Cortex of kidney (tissue), 1 donor: ENCODE measurements at places on chromosomes 11 and 22.

DNA sequence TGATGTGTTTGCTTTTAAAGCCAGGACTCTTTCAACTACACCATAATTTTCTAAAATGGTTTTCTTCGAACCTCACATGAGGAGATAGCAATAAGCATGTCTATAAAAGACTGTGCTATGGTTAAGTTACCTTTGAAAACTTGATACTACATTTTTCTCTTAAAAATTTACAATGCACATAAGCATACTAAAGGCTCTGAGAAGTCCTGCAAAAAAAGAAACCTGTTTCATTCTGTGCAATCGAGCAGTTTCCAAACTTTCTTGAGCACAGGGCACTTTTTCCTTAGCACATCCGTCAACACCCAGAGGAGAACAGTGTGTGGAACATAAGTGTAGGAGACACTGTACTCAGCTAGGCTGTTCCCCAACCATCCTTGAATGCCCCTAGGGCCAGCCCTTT is 144.1 kb upstream of the ARHGAP20 start:
- DNase-seq: no peak

DNA sequence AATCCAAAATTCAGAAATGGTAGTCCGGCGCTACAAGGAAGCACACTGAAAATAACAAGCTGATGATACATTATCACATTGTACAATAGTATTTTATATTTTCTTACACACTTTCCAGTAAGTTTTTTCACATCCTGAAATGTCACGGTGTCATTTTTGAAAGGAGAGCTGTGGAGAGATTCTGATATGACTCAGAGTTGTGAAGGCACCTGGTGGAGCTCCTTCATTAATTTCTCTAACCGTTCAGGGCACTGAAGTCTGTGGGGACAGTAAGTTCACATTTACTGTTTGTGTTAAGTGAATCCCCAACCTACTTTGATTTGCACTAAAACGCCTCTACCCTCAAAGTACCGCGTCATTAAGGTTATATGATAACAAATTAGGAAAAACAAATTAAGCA is 13.3 kb downstream of the LDHAL6A start:
- DNase-seq: no peak

DNA sequence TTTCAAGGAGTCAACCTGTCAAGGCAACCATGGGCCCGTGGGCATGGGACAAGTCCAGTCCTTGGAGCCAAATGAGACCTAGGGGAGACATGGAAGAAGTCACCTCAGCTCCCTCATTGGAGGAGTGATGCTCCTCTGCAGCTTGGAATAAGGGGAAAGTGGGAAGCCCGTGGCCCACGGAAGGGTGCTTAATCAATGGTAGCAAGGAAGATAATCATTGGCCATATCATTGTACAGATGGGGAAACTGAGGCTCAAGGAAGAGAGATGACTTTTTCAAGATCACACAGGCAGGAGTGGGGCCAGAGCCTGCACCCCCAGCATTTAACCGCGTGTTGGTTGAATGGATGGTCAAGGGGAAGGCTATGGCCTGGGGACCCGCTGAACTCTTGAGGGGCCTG is 133.0 kb downstream of the OSBP2 start:
- DNase-seq: no peak

DNA sequence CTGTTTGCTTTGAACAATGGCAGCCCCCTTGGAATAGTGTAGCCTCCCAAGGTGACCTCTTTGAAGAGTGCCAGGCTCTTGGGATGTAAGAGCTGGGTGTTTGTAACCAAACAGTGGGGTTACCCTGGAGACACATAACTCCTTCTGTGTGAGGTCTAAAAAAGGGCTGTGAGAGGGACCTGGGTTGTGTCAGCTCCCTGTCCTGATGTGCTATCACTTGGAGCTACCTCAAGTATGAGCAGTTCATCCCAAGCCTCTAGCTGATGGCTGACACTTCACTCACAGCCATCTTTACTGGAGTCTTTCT is 40.2 kb downstream of the TSPAN18 start:
- DNase-seq: no peak

GRCh38 chr11:75563978-75564552 is 2.0 kb downstream of the SERPINH1 start:
- no peak for DNase-seq

- DNase-seq: no peak
These were observed 32.8 kb downstream of the OSBPL5 start for GRCh38 chr11:3132271-3132781.

- no peak for DNase-seq
These were observed 57.5 kb upstream of the PLET1 start for GRCh38 chr11:112318184-112318591.

DNA sequence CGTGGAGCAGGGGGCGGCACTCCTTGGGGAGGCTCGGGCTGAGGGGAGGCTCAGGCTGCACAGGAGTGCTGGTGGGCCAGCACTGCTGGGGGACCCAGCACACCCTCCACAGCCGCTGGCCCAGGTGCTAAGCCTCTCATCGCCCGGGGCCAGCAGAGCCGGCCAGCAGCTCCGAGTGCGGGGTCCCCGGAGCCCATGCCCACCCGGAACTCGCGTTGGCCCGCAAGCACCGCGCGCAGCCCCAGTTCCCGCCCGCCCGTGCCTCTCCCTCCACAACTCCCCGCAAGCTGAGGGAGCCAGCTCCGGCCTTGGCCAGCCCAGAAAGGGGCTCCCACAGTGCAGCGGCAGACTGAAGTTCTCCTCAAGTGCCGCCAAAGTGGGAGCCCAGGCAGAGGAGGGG is 2266.8 kb downstream of the LRRC4C start:
- no peak for DNase-seq

DNA sequence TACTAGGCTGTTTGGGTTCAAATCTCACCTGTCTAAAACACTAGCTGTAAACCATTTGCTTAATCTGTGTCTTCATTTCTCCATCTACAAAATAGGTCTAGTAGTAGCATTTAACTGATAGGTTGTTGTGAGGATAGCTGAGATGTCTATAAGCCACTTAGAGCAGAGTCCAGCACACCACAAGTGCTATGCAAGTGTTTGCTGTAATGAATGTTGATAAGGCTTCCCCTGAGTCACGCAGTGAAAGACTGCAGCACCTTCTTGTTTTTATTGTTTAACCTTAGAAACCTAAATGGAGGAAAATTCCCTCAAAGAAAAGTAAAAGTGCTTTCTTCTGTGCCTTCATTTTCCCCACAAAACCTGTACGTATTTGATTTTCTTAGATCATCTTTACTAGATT is 23.1 kb upstream of the LDHA start:
- DNase-seq: no peak

- no peak for DNase-seq
These were observed 27.4 kb downstream of the FBLN1 start for GRCh38 chr22:45529971-45530575.

- DNase-seq: no peak
These were observed 1089.3 kb downstream of the FAM181B start for GRCh38 chr11:81644239-81644840.

- no peak for DNase-seq
These were observed 292.3 kb upstream of the FAT3 start for GRCh38 chr11:91932151-91932821.

- DNase-seq: no peak
These were observed 6.7 kb upstream of the CCDC90B start for GRCh38 chr11:83292709-83293456.

- DNase-seq: no peak
These were observed 10.9 kb downstream of the GAS2 start for GRCh38 chr11:22677153-22677903.

DNA sequence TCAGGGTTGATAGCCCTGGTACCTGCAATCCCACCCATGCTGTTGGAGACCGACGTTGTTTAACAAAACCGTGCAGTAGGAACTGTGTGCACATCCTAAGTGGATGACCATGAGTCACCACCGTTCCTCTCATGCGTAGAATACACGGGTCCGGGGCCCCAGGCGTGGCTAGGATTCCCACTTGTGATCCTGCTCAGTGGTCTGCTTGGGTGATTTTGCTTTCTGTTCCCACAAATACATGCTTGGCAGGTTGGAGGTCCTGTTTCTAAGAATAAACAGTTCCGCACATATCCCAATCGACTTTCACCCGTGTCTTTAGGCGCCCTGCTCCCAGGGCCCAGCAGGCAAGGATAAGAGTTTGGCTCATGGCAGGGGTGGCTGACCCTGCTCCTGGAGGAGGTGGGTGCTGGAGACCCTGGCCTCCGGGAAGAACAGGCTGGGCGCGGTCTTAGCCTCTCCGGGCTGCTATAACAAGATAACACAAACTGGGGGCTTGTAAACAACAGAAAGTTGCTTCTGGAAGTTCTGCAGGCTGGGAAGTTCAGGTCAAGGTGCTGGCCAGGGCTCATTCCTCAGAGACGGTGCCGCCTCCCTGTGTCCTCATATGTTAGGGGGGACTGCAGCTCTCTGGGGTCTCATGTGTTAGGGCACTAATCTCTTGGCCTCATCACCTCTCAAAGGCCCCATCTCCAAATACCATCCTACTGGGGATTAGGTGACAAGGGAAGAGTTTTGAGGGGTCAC is 1028.3 kb downstream of the BRD1 start:
- DNase-seq: no peak

DNA sequence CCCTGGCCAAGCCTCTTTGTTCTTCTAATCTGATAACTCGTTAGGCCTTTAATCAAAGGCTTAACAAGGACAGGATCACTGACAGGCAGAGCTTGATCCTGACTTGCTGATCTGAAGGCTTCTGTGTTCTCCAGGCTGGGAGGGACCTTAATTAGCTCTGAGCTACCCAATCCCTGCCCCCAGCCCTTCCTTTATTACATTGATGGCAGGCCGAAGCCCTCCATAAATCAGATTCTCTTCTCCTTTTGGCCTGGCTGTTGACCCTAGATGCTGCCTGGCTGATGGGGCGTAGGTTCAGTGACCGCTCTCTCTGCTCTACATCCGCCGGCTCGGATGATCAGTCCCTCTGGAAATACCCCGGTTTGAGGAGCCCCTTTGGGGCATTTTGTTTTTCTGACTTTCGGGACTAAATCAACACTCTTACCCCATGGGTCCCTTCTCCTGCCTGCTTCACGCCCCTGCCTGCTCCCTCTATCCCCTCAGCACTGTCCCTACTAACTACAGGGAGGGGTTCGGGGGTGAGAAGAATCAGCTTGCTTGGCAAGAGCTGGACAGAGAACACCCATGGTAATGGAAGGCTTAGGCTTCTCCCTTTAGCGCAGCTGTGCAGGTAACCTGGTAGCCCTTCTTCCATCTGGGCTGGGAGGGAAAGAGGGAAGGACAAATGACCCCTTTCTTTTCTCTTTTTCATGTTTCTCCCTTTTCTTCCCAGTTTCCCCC is 10.0 kb upstream of the RRM1 start:
- DNase-seq: no peak

DNA sequence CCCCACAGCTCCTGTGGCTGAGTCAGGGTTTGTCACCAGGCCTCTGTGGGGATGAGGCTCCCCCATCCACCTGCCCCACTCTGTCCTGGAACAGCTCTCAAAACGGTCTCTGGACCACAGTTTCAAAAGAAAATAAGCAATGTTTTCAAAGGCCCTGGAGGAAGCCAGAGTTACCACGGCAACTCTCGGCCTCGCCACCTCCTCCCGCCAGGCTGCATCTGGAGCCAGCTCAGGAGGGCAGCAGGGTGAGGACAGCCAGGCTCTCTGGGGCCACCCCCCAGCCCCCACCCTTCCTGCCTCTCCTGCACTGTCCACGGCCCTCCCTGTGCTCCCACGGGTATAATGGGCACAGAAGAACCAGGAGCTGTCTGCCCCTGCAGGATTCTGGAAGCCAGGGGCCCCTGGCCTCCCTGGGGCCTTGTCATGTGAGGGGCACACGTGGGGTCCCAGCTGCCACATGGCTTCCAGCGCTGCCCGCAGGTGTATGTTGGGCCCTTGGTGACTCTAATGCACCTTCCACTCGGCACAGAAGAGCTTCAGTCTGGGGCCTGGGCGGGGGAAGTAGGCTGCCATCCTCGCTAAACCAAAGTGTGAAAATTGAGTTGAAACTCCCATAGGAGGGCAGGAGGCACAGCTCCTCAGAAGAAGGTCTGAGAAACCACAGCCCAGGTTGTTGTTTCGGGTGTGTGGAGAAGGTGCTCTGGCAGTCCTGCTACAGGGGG is 10.3 kb downstream of the CD81 start:
- no peak for DNase-seq

DNA sequence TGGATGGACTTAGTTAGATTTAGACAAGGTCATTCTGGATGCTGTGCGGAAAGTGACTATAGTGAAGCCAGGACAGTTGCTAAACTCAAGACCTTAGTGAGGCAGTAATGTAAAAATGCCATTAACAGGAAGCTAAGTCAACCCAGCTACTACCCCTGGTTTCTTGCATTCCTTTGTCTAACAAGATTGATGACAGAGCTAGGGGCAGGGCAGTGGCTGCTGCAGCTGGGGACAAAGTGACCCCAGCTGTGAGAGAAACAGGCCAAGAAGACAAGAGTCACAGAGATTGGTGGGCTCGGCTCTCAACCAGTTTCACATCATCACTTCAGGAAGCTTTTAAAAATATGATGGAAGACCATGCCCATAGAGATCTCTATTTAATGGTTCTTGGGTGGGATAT is 110.4 kb upstream of the POU2AF2 start:
- no peak for DNase-seq

- DNase-seq: no peak
These were observed at the start of gene OR2AG2 for GRCh38 chr11:6771926-6772893. OR2AG2 (minus strand) TSS chr11:6771976; CDS start chr11:6768957, 3,019 bp downstream.

GRCh38 chr22:36986242-36986821 is 32.9 kb downstream of the TST start:
- DNase-seq: no peak

GRCh38 chr11:134987822-134988221 is 575.8 kb upstream of the B3GAT1 start:
- no peak for DNase-seq

- DNase-seq: no peak
These were observed 7.8 kb downstream of the OTUB1 start for GRCh38 chr11:63993993-63994392.
